ENCODE measurements at places on chromosomes 11 and 22.

DNA sequence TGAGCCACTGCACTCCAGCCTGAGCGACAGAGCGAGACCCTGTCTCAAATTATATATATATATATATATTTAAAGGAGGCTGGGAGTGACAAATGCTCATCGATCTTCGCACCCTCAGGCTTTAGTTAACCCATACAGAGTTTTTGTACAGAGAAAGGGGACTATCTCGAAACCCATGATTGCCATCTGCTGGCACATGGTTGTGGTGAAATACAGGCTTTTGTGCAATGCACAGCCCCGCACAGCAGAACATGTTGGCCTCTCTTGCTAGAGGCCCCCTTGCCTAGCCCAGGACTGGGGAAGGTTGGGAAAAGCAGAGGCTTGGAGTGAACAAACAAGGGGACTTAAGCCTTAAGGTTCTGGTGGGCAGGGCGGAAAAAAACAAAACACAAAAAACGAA, 3.6 kb downstream of the MYBPC3 start:
- no peak for DNase-seq

DNA sequence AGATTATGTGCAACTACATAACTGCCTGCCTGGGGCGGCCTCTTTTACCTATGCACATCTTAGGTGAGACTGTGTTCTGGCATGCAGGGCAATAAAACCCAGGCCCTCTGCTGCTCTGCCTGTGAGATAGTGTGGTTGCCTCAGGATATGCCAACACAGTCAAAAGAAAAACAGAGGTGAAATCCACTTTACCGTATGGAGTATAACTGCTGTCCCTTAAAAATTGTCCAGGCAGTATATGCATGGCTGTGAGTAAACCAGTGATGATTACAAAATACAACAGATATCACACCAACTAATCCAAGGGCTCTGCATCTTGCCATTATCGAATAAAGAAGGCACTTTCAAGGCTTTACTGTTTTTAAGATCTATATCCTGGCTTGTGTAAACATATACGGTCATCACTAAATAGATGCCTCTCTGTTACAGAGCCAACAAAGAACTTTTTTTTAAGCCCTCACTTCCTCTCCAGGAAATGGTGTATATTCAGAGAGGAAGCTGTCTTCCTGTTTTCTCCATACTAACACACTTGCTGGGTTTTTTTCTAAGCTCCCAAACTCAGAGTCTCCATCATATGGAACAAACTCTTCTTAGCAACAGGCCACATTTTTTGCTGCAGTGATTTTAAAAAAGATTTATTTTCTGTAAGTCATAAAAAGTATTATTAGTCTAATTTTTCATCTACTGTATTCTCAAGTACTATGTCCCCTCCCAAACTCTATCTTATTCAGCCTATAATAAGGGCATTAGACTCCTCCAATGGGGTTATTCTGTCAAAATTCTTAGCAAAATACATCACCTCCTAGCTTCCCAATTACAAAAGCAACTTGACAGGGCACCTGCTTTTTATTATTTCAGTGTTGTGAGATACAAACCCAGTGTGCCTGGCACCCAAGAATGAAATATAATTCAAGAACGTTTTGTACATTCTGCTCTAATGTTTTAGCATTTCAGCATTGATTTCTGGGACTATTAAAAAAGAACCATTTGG, 135.2 kb downstream of the MAML2 start:
- DNase-seq = no peak

- DNase-seq = no peak
Observed at GRCh38 chr11:117977029-117977428, 9.2 kb upstream of the IL10RA start.

GRCh38 chr11:45179686-45180178, 33.3 kb downstream of the PRDM11 start:
- DNase-seq = no peak

DNA sequence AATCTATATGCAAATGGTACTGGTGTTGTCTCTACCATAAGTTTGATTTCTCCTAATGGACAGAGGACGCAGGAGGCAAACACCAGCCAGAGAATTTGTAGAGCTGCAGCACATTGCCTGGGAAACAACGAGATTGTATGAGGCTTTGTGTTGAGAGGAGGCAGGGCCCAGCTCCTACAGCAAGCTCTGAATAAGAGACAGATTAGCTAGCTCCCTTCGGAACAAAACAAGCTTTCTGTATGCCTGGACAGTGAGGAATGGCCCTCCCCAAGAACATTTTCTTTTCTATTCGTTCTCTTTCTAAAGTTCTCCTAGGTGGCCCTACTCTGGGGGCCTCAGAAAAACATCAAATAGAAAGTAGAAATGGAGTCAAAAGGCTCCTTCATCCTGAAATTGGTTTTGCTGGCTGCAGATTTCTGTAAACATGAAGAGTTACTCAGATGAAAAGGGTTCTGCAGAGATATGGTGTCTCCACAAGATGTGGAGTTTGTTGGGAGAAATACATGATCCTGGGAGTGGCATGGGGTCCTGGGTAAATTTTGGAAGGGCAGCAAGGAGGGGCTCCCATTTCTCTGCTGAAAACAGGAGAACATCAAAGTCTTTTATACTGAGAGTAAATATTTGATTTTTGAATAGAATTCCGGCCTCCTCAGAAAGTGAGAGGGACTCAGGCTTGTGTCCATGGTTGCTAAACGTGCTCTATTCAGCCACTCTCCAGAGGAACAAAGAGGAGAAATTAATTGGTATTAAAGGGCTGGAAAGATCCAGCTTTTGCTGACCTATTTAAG, 6.8 kb upstream of the HEPACAM start:
- DNase-seq = no peak

DNA sequence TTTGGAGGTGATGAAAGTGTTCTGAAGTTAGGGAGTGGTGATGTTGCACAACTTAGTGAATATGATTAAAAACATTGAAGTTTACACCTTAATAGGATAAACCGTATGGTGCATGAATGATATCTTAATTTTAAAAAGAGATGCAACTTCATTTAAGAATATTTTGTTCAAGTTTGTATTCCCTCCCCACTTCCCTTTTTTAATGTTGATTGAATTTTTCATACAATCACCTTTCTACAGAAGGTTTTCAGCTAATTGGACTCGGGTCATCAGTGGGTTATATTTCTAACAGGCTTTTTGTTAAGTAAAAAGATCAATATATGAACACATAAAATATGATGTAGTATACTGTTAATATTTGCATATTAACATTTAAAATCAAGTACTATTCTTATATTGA, 72.6 kb downstream of the DDIAS start:
- DNase-seq = no peak

GRCh38 chr11:5550440-5551095, 2.2 kb upstream of the OR52H1 start:
- no peak for DNase-seq

- peak; percentile 40 for DNase-seq
Observed at GRCh38 chr11:27183672-27184457, 143.2 kb downstream of the BBOX1 start.

DNA sequence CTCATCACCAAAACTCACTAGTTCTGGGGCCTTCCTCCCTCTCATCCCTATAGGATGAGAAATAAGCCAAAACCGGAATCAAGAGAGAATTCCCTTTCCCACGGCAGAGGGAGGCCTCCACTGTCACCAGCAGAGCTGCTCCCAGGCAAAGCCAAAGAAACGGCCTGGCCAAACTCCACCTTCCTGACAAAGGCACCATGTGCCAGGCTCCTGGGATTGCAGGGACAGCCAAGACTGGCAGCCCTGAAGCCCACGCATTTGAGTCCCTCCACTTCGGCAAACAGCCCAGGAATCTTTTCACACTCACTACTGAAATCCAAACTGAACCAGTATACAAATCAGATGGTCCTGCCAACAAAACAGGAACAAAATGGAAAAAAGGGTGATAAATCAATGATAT, 6.1 kb downstream of the SMCO4 start:
- no peak for DNase-seq

Data from NCI-H460 (cell line).